ENCODE measurements at places on chromosomes 16 and 17.

DNA sequence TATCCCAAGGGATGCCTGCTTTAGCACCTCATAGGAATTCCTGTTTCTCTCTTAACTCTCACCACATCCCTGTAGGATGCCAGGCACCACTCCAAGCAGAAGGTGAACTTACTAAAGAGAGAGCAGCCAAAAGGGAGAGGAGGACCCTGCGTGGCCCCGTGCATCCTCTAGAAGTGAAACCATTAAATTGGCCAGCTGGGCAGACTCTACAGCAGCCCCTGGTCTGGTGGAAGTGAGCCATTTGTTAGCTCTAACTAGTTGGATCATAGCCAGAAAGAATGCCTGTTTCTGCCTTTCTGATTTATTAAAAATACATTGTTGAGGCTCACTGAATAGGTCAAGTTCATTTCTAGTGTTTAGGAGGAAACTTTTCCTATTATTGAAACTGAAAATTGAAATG, 22.3 kb downstream of the TMEM11 start:
- DNase-seq = peak; percentile 52

DNA sequence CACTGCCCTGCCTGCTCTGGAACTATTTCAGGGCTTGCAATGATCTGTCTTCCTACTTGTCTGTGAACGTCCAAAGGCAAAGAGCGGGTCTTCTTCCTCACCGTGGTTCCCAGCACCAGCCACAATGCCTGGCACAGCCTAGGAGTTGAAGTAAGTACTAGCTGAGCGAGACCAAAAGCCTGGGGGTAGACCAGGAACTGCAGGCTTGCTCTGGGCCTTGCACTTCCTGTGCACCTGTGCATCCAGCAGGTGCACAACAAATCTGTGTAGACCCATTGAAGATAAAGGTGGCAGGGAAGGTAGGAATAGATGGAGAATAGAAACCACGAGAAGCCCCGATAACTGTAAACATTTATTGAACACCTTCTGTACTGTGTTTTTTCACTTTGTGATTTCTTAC, 4.6 kb downstream of the FAM171A2 start:
- no peak for DNase-seq

DNA sequence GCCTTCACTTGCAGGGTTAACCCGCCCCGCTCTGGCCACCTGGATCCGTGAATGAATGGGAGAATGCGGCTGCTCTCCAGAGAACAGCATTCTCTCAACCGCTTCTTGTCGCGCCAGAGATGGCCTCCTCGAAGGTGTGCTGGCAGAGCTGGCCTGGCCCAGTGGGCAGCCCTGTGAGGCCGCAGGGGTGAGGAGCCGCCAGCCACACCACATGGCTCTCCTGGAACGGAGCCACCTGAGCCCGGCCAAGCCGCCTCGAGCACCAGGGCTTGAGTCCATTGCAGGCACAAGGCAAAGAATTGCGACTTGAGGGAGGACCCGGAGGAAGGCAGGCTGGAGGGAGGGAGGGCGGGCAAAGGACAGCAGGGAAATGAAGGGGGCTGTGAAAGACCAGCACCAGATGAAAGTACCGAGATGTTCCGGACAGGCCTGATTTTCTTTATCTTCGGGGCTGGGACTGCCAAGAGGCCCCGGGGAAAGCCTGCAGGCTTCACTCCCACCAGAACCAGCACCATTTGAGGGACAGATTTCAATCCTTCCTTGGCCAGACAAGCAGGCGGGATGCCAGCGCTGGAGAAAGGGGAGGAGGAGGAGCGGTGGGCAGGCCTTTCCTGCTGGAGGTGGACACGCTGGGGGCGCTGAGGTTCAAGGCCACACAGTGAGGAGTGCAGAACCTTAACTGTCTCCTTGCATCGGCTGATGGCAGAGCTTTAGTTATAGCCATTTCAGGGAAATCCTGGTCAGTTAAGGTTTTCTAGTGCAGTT, 69.4 kb downstream of the MRC2 start:
- peak; percentile 36 for DNase-seq

DNA sequence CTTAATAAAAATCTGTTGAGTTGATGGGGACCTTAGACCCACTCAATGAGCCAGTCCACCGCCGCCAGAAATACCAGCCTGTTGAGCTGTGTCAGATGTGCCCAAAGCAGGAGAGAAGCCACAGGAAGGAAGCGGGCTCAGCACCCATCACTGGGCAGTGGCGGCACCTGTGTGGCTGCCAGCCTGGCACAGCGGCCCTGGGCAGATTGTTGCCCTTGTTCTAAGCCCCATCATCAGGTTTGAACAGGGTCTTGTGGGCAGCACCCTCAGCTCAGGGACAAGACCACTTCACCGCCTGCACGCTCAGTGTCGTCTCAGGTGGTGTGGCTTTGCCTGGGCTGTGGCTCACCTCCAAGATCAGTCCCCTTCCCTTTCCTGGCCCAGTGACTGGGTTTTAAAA, 9.3 kb downstream of the ENDOV start:
- peak; percentile 22 for DNase-seq

GRCh38 chr17:33964344-33964979, 290.6 kb upstream of the CCL2 start:
- DNase-seq = no peak

DNA sequence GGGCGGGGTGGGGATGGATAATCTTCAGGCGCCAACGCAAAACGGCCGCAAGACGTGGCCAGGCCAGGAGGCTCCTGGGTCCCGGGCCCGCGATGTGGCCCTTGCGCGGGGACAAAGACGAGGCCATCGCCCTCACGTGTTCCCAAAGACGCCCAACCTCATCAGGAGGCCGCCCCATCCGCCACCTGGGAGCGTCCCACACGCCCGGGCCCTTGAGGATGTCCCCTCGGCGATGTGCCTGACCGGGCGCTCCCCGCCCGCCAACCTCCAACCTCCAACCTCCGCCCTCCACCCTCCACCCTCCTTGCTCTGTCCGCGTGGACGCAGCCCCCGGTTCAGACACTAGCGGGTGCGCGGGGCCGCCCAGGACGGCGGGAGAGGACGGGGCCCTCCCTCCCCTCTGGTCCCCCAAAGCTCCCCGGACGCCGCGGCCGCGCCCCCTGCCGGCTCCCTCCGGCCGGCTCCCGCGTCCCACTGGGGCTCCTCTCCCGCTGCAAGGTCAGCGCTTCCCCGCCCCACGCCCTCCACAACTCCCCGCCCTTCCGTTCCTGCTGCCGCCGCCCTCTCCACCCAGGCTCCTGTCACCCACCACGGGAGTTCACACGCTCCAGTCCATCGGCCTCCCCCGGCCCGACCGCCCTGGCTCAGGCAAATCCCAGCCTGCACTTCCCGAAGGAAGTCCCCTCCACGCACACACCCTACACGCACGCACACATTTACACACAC, 250.8 kb upstream of the RPL38 start:
- DNase-seq = peak; percentile 97

GRCh38 chr16:88913870-88914269, 47.4 kb upstream of the PABPN1L start:
- no peak for DNase-seq

- DNase-seq = no peak
Measured at GRCh38 chr16:57592591-57593003, 35.8 kb upstream of the ADGRG1 start.

DNA sequence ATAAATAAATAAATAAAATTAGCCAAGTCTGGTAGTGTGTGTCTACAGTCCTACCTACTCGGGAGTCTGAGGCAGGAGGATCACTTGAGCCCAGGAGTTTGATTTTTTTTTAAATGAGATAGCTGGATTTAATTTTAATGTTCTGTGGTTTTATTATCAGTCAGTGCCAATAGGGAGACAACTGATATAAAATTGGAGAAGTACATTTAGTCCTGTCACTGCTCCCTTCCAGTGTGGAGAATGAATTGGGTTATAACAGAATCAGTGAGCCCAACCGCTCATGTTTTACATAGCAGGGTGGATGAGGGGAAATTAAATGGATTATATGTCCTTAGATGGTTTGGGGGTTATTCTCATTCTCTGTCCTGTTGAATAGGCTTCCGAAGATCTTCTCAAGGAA, 6.2 kb downstream of the NME1 start:
- no peak for DNase-seq

DNA sequence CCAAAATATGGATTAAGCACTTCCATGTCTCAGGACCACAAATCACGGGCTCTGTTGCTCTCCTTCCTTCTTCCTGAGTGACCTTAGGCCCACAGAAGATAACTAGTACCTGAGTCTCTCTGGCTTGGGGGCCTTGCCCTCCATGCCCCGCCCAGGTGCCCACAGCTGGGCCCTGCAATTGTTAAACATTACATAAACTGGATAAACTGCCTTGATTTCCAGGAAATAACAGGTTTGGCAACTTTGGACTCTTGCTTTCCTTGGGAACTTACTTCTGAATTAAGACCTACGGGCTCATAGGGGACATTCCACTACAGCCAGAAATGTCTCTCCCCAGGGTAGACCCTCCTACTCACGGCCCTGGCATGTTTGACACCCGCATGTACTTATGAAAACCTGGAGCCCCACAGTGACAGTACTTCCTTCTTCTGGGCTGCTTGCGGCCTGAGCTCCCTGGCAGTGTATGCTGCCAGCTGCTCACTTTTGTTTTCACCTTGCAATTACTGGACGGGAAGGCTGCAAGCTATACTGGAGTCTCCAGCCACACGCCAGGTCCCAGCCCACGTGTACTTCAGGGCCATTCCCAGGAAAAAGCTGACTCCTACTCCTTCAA, 2.3 kb upstream of the UBALD2 start:
- DNase-seq = no peak

DNA sequence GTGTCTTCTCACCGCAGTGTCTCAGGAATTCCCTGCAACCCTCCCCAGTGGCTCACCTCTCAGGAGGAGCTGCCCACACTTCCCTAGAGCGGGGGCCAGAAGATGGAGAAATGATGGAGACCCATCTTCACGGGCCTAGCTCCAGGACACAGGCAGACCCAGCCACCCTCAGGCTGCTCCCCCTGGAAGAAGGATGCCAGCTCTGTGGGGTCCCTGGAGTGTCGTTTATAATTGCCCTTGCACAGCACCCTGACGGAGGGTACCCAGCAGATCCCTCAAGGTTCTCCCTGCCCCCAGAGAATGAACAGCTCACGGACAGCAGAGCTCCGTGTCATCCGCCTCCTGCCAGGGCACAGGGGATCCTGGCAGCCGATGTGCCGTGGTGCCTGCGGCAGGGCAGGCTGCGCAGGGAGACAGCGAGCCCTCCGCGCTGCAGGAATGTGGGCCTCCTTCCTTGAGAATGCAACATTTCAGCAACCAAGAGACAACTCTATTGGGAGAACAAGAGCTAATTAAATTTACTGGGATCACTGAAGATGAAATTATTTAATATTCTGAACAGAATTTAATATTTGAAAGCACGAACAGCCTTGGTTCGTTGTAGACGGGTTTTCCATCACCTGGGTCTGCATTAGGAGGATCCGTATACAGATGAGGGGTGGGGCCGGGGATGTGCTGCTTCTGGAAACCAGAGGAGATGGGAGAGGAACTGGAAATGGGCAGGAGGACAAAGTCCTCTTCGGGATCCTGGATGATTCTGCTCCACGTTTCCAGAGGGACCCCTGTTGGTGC, 21.0 kb upstream of the RBFOX3 start:
- DNase-seq = peak; percentile 24

- DNase-seq = no peak
Measured at GRCh38 chr16:49467540-49468372, 94.2 kb downstream of the C16orf78 start.

DNA sequence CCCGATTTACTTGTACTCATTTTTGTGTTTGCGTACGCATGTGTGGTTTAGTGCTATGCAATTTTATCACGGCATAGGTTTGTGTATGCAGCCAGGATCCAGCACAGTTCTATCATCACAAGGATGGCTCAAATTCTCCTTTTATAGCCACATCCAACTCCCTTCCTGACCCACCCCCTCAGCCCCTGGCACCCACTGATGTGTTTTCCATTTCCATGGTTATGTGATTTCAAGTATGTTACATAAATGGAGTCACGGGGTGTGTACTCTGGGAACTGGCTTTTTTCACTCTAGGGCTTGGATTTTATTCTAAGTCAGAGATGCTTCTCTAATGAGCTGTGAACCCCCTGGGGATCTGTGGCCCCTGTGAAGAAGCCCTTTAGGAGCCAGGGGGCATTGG, 16.8 kb downstream of the IL4R start:
- no peak for DNase-seq
